ENCODE measurements at places on chromosomes 3 and 15. TPM values are rescaled to one million over a fixed set of nuclear protein-coding genes. Genes with fewer than 3 reads are reported as not detected.

The SUMF1 gene
- 25.5 TPM for total RNA-seq

The GOLGA6L24 gene
- total RNA-seq, result not detected

The OXTR gene
- total RNA-seq, result 0.08 TPM

The ACKR4 gene
- total RNA-seq, result 0.25 TPM

- H3K27ac ChIP-seq, result no peak overlapping the region
- H3K36me3 ChIP-seq, result no peaks in the 10 kb centered on the region
- DNase-seq, result no peak
- H3K4me3 ChIP-seq, result no peak overlapping the region
Measured at GRCh38 chr15:67833710-67834511, 5.9 kb downstream of the RNU6-1 start.

- H3K27me3 ChIP-seq, result peaks cover 2% of the 10 kb centered on the region
- H3K27ac ChIP-seq, result peak overlapping the region; percentile 35
- H3K4me1 ChIP-seq, result peaks cover 4% of the 10 kb centered on the region
Measured at GRCh38 chr3:123447749-123448517, 957 bp downstream of the ADCY5 start.

DNA sequence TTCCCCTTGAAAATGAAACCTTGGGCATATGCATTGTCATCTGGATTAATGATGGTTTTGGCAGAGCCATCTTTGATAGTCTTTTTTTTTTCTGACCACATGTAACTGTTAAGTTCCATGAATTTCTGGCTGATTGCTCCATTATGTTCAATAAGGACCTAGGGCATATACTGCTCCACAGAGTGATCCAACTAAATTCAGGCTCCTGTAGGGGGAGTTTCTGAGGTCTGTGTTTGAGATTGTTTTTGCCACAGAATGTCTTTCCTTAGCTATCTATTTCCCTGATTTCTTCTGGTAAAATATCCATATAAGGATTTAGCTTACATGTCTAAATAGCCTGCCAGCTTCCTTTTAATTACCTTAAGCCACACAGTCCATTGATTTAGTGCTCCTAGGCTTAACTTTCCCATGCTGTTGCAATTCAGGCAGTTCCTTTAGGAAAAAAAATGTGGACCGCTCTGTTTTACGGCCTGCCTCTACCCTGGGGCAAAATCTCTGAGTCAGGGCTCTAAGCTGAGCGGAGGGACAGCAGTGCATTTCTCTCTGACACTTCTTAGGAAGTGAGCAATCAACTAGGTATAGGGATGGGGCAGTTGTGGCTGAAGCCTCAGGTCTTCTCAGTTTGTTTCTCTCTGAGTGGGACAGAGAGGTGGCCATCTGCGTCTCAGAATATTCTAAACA is 796.2 kb downstream of the NR2F2 start:
- no peak for DNase-seq
- H3K36me3 ChIP-seq, result no peaks in the 10 kb centered on the region
- H3K27ac ChIP-seq, result no peak overlapping the region
- H3K27me3 ChIP-seq, result no peaks in the 10 kb centered on the region
- no peak overlapping the region for H3K4me3 ChIP-seq
- no peaks in the 10 kb centered on the region for H3K4me1 ChIP-seq

DNA sequence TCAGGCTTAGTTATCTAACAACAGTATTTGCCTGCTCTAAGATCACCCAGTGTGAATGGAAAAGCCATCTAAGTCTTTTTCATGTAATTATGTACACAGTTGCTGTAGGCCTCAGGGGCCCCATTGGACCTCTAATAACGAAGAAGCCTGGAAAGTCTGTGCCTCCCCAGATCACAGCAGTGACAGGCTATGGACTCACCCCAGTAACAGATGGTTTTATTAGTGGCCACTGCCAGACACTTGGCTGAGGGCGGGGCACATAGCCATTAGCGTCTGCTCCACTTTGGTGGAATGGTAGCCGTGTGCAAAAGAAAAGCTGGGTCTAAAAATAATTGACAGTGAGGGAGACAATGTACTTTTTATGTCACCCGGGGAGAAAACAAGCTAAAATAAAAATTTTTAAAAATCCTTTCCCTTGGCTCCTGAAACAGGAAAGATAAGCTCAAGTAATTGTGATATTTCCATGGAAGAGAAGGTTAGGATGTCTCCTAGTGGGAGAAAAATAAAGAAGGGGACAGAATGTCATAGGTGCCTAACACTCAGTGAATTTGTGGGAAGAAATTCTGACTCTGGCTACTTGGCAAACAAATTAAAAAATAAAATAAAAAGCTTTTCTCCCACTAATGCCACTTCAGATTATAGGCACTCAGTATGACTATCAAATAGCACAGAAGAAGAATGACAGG is 44.3 kb upstream of the ZNF385D start:
- no peak overlapping the region for H3K4me3 ChIP-seq
- no peaks in the 10 kb centered on the region for H3K27me3 ChIP-seq
- no peak overlapping the region for H3K27ac ChIP-seq
- no peaks in the 10 kb centered on the region for H3K36me3 ChIP-seq
- no peak for DNase-seq

DNA sequence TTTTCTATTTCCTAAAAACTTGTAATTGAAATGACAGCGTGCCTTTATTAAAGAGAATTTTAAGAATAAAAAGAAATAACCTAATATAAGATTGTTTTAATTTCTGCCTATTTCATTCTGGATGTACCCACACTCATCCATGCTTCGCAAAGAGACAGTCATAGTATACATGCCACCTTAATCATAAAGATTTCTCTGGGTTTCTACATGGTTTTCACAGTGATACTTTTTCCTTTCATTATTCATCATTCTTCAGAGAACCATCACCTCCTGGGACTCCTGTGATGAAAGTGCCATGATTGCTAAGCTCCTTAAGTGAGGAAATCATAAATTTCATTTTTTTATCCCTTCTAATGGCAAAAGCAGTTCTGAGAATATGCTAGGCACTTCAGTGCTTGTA is 4.3 kb upstream of the CCR8 start:
- no peak for DNase-seq
- H3K4me3 ChIP-seq, result no peak overlapping the region
- H3K36me3 ChIP-seq, result no peaks in the 10 kb centered on the region

- H3K4me1 ChIP-seq, result no peaks in the 10 kb centered on the region
- H3K27me3 ChIP-seq, result no peaks in the 10 kb centered on the region
- H3K27ac ChIP-seq, result no peak overlapping the region
- no peaks in the 10 kb centered on the region for H3K36me3 ChIP-seq
- no peak overlapping the region for H3K4me3 ChIP-seq
Measured at GRCh38 chr3:21041621-21042020, 709.4 kb downstream of the ZNF385D start.

GRCh38 chr3:176590722-176591121 is 606.6 kb downstream of the TBL1XR1 start:
- DNase-seq, result no peak
- H3K4me1 ChIP-seq, result no peaks in the 10 kb centered on the region
- no peak overlapping the region for H3K27ac ChIP-seq
- H3K27me3 ChIP-seq, result no peaks in the 10 kb centered on the region
- no peaks in the 10 kb centered on the region for H3K36me3 ChIP-seq

DNA sequence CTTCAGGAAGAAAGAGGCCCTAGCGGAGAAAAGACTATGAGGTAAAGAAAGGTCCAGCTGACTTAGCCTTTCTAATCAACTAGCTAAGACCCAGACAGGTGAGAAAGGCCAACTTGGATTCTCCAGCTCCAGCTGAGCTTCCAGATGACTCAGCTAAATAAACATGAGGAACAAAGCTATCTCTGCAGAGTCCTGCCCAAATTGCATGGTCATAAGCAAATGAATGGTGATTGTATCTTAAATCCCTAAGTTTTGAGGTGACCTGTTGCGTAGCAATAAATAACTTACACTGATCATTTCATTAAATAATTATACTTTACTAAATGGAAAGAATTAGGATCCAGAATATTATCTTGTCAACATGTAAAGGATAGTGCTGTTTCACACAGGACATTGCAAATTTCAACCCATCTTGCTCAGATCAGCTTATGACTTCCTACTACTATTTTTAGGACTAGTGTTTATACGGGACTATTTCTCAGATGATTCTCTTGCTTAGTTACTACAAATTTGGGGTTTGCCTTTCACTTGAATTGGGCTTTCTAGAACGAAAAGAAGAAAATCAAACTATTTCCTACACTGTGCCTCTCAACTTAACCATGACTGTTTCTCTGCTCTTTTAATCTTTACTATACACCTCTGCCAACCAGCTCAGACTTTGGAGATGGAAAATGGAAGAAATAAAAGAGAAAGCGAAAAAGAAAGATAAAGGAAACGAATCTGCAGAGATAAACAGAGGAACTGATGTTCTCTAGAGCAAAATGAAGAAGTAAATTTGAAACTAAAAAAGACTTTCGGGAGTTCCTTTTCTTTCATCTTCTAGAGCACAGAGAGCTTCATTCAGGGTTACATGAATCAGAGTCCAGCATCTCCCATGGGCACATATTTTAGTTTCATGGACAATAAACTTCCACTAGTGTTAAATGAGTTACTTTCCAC is 6.6 kb upstream of the ADGRG7 start:
- DNase-seq, result no peak
- H3K27ac ChIP-seq, result peak overlapping the region; percentile 73
- H3K4me1 ChIP-seq, result peaks cover 20% of the 10 kb centered on the region
- no peak overlapping the region for H3K4me3 ChIP-seq

Data from liver (tissue), 10 donors.